ENCODE measurements at places on chromosomes 16 and 17.

DNA sequence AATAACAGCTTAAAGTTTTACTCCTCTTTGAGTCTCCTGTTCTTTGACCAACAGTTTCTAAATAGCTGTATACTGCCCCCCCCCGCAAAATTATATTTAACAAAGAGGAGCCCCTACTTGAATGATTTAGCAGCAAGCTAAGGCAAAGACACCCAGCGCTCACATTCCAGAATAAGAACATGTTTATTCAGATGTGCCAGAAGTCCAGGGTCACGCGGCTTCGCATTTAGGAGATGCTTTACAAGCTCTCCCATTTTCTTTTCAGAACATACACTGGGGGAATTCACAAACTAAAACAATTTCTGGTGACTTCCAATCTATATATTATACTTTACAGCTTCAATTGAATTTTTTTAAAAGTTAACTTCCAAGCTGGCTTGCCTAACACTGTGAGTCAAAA lies 5.3 kb downstream of the PLD6 start:
- DNase-seq, result no peak

DNA sequence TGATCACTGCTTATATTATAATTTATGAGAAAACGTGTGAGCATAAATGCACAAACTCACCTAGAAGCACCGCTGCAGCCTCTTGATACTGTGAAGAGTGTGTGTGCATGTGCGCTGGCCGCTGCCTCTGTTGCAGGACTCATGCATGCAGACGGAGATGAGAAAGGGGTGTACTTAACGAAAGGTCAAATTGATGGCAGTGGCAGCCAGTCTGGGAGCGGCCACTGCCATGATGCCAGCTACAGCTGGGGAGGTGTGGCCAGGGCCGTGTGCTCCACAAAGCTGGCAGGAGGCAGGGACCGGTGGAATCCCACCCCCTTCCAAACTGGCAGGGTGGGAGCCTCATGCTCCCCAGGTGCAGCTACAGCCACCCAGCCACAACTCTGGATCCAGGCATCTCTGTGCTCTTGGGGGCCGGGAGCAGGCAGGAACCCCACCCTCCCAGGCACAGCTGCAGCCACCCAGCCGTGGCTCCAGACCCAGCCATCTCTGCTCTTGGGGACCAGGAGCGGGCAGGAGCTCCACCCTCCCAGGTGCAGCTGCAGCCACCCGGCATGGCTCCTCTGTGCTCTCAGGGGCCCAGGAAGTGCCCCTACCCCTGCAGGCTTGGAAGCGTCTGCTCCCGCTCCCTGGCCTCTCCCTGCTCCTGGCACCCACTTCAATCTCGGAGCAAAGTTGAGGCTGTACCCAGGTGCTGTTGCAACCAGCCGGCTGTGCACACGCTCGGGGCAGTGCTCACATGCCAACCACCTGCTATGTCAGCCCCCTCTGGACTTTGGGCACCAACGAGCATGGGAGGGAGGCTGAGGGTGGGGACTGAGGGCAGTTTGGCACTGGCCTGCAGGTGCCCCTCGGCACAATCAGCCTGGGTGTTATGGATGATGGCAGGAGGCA lies 77.5 kb upstream of the CHMP6 start:
- no peak for DNase-seq

- no peak for DNase-seq
These were observed 47.8 kb upstream of the AMZ2 start for GRCh38 chr17:68199837-68200688.

DNA sequence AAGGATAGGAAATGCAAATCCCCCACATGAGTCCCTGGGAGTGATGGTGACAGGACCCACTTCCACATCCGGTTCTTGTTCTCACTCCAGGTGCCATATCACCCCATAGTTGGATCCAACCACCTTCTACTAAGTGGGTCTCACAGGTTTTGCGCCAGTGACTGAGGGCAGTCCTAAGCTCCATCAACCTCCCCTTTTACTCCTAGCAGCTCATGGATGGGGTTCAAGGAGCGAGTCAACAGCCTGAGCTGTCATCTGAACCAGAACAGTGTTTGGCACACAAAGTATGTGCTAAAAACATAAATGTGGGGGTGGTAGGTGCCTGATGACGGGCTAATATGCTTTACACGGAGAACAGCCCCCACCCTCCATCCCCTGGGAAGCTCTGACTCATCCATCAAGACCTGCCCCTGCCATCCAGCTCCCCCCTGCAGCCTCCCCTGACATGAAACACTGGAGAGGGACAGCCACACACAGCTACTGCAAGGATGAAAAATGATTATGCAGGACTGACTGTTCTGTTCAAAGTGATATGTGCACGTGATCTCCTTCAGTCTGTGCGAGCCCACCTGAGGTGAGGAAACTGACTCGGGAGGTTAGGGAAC lies 143.2 kb upstream of the CDH5 start:
- no peak for DNase-seq

- DNase-seq, result peak; percentile 57
These were observed 6.1 kb upstream of the STAC2 start for GRCh38 chr17:39231591-39232551.

DNA sequence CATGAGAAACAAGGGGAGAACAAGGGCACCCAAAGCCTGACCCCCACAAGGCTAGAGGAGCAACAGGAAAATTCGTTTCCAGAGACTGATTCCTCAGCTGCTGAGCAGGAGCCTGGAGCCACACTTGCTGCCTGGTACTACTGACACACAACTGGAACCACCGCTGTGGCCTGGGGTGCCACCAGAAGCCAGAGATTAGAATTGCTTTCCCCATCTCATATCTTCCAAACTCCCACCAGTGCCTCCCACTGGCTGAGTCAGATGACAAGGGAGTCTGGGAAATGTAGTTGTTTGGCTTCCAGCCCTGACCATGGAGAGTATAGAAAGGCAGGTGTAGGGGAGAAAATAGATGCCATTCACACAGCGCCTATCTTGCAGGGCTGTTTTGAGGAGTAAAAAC lies 4.1 kb upstream of the TMEM11 start:
- DNase-seq, result no peak

- no peak for DNase-seq
These were observed 1.3 kb upstream of the NOL11 start for GRCh38 chr17:67716405-67716798.

GRCh38 chr17:21476867-21477266 lies 100.7 kb downstream of the KCNJ12 start:
- DNase-seq, result no peak

DNA sequence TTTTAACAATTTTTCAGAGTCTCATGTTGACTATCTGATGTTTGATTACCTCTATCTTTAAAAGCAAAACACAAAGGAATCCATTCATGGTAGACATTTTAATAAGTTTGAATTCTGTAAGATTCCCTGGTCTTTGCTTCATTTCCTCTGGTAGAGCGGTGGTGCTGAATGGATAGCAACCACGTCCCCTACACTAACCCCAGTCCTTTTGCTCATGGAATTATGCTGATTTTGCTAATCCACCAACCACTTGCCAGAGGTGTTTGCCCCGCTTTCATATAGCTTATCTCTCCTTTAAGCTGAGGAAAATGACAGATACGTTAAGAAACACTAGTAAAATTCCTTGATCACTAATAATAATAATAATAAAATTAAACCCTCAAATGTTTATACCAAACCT lies 9.5 kb downstream of the KCNJ16 start:
- DNase-seq, result no peak

Measured in stimulated activated naive CD4-positive, alpha-beta T cell (primary cell).